ENCODE measurements at places on chromosomes 1 and 21.

- no peak for DNase-seq
Observed at GRCh38 chr1:24939675-24940193, 9.7 kb upstream of the RUNX3 start.

- DNase-seq, result no peak
Observed at GRCh38 chr1:155983191-155984024, 5.1 kb upstream of the ARHGEF2 start.

- no peak for DNase-seq
Observed at GRCh38 chr21:41153443-41153842, 14.5 kb upstream of the BACE2 start.

DNA sequence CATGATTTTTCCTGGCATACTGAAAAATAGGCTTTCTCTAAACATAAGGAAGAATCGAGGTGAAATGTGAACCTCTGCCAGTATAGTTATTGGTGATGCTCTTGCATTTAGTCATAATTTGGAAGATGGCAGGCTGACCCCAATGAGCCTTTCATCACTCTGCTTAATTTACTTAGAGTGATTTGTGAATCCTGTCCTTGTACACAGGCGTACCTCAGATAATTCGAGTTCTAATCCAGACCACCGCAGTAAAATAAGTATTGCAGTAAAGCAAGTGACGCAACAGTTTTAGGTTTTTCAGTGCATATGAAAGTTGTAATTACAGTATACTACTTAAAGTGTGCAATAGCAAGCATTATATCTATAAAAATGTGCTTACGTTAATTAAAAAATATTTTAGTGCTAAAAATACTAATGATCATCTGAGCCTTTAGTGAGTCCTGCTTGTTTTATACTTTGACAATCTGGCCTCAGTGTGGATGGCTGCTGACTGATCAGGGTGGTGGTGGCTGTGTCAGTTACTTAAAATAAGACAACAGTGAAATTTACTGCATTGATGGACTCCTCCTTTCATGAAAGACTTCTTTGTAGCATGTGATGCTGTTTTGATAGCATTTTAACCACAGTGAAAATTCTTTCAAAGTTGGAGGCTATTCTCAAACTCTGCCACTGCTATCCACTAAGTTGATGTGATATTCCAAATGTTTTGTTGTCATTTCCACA, 1.7 kb downstream of the PKNOX1 start:
- DNase-seq, result no peak

All from stimulated activated CD8-positive, alpha-beta memory T cell treated with anti-CD3 and anti-CD28 coated beads, Interleukin-15, amount 100 ng/mL, for 48 hours (primary cell).